ENCODE measurements at places on chromosomes 7 and 10.

DNA sequence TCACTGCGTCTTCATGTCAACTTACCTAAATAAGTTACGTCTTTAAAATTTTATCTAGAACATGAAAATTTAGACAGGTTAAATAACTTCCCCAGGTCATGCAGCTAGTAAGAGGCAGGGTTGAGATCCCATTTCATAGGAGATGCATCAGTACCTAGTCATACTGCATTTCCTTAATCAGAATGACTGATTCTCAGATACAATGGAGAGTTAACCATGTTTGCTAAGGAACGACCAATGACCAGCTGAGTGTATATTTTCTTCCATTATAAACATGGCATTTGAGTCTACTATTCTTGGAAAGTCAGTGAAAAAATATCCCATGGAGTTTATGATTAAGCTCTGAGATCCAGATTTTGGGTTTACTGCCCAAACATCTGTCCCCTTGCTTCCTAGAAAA is 39.6 kb downstream of the ENTPD1 start:
- no peak for DNase-seq

- DNase-seq: no peak
Observed at GRCh38 chr7:157584420-157584819, 247.6 kb downstream of the DNAJB6 start.

DNA sequence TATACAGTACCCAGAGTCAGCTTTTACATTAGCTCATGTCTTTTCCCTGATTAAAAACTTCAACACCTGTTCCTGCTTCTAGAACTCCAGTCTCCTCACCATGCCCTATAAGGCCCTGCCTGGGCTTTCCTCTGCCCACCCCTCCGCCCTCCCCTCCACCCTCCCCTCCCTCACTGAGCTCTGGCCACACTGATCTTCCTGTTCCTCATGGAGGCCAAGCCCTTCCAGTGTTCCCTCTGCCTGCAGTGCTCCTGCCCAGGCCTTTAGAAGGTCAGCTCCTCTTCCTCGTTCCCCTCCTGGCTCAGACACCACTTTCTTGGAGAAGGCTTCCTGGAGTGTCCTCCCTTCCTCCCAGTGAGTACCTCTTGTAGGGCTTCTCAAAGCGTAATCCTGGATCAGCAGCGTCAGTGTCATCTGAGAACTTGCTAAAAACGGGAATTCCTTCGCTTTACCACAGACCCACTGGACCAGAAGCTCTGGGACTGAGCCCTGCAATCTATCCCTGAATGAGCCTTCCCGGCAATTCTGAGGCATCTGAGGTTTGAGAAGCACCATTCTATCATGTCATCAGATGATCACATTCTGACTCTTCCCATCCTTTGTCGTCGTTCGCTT is 3.7 kb downstream of the PDZD7 start:
- DNase-seq: no peak

DNA sequence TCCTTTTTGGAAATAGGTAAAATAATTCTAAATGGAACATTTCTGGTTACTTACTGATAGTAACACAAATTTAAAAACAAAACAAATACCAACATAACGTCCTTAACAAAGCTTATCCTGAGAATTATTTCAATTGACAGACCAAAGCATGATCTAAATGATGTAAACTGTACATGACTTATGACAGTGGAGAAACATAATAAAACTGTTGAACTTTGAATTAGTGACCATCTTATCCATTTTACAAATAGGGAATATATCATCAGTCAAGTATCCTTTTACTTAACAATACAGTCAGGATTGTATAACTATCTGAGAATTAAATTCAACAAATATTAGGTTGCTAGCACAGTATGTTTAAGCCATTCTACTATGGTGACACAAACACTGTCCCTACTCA is 2.4 kb downstream of the IPMK start:
- DNase-seq: no peak

DNA sequence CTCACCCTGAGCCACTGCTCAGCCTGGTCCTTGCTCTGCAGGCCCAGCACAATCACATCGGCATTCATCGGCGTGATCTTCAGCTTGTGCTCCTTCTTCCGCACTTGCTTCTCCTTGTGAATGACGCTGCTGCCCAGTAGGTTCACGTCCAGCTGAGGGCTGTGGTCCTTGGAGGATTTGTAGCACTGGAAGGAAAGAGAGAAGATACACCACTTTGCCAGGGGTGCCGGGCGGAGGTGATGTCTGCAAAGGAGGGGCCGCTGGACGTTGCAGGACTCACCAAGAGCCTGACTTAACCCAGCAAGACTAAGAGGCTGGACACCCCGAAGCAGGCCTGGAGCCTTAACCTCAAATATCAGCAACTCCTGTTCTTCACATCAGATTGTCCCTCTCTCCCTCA is 74.8 kb downstream of the VWA2 start:
- no peak for DNase-seq

DNA sequence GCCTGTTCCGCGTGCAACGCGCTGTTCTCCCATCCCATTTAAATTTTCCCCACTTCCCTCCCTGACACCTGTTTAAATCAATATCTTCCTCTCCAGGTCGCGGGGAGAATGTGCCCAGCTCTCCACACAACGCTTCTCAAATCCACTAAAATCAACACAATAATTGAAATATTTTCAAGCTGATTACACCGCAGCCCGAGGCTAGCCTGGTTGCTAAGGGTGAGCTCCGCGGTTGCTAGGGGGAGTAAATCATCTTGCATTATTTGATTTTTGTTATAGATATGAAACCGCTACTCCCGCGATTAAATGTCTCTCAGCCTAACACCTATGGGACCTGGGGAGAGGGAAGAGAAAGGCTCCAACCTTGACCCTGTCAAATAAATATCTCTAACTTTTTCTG is 36.2 kb downstream of the UNCX start:
- DNase-seq: no peak

GRCh38 chr10:121076776-121077715 is 225.9 kb downstream of the WDR11 start:
- no peak for DNase-seq

DNA sequence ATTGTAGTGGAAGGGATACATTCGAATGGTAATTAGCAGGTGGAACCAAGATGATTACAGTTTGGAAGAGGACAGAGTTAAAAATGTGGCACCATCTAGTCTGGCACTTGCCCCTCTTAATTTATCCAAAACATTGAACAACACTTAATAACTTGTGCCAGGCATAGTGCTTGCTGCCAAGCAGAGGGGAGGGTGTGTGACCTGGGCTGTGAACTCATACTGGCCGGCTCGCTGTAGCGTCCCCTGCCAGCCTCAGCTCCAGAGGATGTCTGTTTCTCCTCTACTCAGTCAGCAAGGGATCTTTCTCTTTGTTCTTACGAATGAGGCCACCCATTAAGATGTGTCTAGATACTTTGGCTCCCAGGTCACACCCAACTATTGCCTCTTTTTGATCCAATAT is 179.4 kb upstream of the INHBA start:
- DNase-seq: no peak

DNA sequence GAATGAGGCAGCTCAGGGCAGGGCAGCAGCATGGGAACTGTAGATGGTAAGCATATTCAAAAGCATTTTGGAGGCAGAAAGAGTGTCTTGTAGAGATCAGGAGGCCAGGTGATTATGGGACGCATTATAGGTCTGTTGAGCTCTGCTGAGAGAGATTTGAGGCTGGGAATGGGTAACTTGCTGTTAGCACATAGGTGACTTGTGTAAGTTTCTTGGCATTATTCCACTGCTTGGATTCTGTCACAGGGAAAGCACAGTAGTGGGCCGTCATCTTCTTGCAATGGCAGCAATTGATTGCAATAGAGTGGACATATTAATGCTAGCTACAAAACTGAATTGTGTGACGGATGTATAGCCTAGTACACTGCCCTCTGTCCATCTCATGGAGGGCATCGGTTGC is 434.3 kb upstream of the IGFBP3 start:
- no peak for DNase-seq

DNA sequence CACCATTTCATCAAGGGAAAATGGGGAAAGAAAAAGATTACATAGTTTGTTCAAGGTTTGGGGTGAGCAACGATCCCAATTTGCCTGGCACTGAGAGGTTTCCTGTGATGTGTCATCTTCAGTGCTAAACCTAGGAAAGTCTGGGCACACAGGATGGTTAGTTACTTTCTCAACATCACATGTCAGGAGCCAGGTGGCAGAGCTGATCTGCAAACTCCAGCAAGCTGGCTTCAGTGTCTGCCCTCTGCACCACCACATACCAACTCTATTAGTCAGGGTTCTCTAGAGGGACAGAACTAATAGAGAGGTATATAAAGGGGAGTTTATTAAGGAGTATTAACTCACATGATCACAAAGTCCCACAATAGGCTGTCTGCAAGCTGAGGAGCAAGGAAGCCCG is 11.3 kb downstream of the ADAM12 start:
- DNase-seq: no peak

GRCh38 chr7:151047976-151048815 is at the start of gene ASIC3:
TSS of gene ASIC3 (plus strand) at chr7:151048531. CDS start at chr7:151048886, 355 bp downstream.
- DNase-seq: no peak

DNA sequence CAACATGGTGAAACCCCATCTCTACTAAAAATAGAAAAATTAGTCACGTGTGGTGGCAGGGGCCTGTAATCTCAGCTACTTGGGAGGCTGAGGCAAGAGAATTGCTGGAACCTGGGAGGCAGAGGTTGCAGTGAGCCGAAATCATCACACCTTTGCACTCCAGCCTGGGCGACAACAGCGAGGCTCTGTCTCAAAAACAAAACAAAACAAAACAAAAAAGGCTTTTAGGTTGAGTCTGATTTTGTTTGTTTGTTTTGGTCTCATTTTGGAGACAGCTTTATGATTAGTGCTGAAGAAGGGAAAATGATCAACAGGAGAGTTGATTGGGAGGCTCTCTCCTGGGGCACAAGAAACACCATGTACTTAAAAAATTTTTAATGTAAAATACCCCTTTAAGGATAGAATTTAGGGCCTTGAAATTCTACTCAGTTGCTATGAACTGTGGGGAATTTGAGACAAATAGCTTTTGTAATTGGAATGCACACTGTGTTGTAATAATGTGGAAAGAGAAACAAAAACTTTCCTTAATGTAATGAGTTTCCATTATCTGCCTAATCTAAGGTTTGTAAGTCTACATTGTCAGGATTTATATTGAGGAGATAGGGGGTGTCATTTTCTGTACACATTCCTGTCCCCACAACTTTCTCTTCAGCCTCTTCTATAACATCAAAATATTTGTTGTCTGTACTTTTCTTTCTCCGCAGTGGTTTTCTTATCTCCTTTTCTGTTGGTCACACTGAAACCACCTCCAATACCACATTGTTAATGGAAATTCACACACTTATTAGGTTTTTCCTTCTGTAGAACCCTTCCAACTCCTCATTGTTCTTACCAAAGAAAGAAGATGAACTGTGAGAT is 41.3 kb downstream of the ARID5B start:
- DNase-seq: no peak

GRCh38 chr10:102064868-102065560 is at the start of gene HPS6:
TSS of gene HPS6 (plus strand) at chr10:102065349. CDS start at chr10:102065475, 126 bp downstream.
- DNase-seq: peak; percentile 62

GRCh38 chr10:5587151-5588079 is 62.7 kb downstream of the CALML3 start:
- DNase-seq: no peak

DNA sequence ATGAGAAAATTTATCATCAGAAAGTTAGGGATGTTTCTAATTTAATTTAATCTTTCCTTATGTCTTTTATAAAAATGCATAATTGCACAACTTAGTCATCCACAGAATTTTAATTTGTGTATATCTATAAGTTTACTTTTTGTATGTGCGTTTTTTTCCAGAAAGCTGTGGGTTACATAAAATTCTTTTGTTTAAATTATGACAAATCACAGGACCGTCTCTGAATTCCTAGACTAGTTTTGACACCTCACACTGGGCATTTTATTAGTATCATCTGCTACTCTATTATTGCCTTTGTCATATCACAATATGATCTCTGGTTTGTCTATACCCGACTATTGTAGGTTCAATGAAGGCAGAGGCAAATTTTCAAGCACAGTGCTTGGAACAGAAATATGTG is 482.4 kb upstream of the SEMA3D start:
- no peak for DNase-seq

DNA sequence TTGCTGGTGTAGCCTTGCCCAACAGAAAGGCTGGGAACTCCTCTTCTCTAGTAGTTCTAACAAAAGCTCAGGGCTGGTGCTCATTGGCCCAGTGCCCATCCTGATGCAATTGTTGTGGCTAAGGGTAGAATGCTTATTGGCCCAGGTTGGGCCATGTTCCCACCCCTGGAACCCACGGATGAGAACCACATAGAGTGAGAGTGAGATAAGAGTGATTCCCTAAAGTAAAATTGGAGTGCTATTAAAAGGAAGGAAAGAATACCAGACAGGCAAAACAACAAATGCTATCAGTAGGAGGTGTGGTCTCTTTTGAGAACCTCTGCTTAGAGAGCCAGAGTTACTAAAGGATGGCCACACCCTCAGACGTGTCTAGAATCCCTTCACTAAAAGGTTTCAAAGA is 49.2 kb downstream of the LGI1 start:
- no peak for DNase-seq

DNA sequence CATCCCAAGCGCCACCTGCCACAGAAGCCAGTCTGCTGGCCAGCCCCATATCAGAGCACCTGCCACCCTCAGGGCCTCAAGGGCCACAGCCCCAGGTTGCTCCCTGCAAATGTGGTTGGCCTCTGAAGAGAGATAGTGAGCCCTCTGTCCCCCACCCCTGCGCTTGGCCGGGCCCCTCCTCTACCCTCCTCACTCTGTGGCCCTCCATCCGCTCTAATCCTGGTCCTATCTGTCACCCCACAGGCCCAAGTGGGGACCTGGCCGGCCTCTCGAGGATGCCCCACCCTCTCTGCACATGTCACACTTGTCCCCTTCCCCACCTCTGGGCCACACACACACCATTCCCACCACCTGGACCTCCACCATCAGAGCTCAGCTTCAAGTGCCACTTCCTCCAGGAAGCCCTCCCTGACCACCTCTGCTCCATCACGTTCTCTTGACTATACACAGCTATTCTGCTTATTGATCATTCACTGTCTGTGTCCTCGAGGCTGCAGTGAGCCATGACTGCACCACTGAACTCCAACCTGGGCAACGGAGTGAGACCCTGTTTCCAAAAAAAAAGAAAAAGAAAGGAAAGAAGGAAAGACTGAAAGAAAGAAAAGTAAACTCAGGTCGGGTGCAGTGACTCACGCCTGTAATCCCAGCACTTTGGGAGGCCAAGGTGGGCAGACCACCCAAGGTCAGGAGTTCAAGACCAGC is 42.4 kb downstream of the TNRC18 start:
- DNase-seq: no peak

GRCh38 chr7:147912291-147912690 is 678.3 kb upstream of the C7orf33 start:
- no peak for DNase-seq

Measured in stimulated activated CD8-positive, alpha-beta memory T cell treated with anti-CD3 and anti-CD28 coated beads, Interleukin-4, amount 100 ng/mL, for 4 hours (primary cell).